Midbrain (tissue), 1 donor: ENCODE measurements at places on chromosomes 12 and 14.
A peak's percentile ranks its signal among the peaks of the same experiment; 100 is the strongest.

GRCh38 chr14:91374287-91374878 lies 43.2 kb downstream of the CCDC88C start:
- no peak for DNase-seq

GRCh38 chr14:69079747-69080146 lies 73.2 kb downstream of the DCAF5 start:
- DNase-seq = no peak

GRCh38 chr14:103518422-103519042 lies 4.1 kb downstream of the CKB start:
- peak; percentile 77 for DNase-seq

- peak; percentile 92 for DNase-seq
These were observed 4.2 kb upstream of the AJUBA start for GRCh38 chr14:22986508-22987054.

DNA sequence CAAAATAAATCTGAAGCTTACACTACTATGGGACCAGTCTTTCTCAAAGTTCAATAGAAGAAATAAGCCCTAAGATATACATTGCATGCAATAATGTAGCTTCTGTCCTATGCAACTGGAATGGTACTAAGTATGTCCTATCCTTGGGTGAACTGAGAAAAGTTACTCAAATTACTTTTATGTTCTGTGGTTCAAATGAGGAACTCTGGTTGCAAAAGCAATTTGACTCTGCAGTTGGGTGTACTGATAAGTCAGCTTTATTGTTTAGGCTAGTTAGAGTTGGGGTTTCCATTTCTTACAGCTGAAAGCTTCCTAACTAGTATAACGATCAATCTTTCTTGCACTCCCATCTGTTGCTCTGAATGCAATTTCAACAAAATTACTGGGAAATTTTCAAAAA lies 29.2 kb downstream of the GPR135 start:
- DNase-seq = no peak

DNA sequence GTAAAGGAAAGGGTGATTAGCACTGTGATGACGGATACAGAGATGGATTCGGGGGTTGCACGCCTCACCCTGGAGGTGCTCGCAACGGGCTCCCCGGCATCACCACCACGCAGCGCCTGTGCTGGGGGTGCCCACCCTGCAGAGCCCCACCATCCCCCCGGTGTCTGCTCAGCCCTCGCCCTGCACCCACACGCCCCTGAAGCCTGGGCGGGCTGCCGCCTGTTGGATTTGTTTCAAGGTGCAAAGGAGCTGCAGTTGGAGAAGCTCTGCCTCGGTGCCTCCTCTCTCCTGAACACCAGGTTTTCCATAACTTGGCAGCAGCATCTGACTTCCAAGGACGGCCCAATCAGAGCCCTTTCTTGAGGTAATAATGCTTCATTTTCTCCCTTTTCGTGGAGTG lies 106.1 kb upstream of the TMEM132D start:
- DNase-seq = no peak

GRCh38 chr12:92537290-92537960 lies 165.4 kb upstream of the PLEKHG7 start:
- no peak for DNase-seq

DNA sequence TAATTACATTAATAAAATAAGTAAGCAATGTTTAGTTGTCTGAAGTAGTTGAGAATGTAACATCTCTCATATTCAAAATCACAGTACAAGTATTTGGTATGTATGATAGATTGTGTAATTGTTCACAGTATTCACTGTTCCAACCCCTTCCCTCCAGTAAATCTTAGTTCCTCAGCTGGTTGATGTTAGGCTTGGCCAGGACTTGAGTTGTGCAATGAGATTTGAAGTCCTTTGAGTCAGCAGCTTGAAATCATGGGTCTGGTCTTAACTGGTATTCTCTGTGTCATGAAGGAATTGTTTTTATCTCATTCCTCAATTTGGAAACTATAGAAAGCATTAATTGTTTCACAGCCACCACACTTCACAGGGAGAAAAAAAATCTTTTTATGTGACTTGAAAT lies 477.1 kb downstream of the FSCB start:
- no peak for DNase-seq

- DNase-seq = no peak
These were observed 77.8 kb downstream of the IFT81 start for GRCh38 chr12:110201995-110202394.

DNA sequence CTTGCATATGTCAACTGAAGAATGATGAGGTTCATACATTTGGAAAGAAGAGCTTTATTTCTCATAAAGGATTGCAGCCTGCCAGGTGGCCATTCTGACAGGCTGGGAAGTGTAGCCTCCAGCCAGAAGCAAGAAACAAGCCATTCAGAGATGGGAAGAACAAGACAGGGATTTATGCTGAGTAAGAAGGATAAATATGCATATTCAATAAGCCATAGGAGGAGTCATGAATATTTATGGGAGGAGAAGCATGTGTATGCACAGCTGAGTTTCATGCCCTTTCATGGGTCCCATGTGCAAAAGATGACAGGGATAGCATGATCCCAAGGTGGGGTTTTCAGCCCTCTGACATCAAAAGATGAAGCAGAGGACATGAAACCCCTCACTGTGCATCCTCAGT lies 269.8 kb downstream of the TMEM132C start:
- DNase-seq = no peak

GRCh38 chr12:47818467-47819137 lies 1.1 kb downstream of the HDAC7 start:
- DNase-seq = peak; percentile 28

DNA sequence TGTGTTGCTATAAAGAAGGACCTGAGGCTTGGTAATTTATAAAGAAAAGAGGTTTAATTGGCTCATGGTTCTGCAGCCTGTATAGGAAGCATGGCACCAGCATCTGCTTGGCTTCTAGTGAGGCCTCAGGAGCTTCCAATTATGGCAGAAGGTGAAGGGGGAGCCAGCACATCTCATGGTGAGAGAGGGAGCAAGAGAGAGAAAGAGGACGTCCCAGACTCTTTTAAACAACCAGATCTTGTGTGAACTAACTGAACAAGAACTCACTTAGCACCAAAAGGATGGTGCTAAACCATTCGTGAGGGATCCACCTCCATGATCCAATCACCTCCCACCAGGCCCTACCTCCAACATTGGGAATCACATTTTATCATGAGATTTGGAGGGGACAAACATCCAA lies 6.1 kb upstream of the SNAPC1 start:
- DNase-seq = no peak

DNA sequence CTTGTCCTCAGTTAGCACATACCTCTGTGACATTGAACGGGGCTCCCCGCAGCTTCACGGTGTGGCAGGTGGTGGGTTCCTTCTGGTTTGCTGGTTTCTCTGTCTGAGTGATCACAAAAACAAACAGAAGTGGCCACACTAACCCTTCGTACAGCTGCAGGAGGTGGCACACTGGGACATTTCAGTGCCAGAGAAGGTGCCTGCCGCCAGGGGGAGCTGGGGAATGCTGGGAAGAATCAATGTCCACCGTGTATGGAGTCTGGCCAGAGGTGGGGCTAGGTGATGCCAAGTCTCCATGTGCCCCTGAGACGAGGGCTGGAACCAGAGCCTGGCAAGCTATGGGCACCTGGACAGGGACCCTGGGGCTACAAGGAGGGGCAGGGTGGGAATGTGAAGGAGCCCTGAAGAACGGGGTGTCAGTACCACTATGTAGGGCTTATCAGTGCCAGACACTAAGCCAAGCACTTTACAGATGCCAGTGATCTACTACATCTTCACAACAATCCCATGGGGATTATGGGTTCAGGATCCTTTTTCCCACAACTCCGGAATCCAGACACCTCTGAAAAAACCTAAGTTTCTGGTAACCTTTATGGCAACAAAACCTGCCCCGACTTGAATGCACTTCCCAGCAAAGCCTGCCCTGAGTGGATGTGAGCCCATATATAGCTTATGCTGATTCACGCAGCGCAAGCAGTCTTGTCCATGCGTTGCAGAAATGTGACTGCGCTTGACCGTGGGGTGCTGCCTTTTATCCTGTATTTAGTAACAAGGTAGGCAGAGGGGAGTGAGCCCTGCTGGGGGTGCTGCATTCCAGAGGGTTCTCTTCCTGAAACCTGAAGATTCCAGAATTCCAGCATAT lies 10.8 kb downstream of the RBM19 start:
- DNase-seq = no peak

DNA sequence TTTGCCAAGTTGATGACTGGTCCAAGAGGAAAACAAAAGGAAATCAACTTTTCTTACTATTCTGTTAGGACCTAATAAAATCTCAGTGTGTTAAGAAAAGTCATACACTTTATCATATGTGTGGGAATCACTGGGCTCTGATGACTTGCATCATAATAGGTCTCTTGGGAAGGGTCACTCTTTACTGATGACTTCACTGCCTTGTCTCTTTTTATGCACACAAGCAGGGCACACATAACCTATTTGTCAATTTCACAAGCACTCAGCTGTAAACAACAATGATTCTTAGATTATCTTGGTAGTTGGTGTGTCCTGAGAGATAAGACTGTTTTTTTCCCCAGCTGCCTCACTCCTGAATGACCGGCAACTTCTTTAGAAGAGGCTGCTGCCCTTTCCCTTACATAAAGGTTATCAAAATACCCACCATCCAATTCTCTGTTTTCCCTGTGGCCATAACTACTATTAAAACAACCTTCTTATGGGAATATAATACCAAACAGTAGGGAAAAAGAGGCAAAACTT lies 50.9 kb upstream of the INSM2 start:
- DNase-seq = no peak

GRCh38 chr14:99805757-99806439 lies 12.7 kb downstream of the EML1 start:
- no peak for DNase-seq

GRCh38 chr12:6771509-6772330 lies 600 bp upstream of the LAG3 start:
- no peak for DNase-seq

GRCh38 chr14:44589180-44589579 lies 82.1 kb upstream of the FSCB start:
- no peak for DNase-seq

DNA sequence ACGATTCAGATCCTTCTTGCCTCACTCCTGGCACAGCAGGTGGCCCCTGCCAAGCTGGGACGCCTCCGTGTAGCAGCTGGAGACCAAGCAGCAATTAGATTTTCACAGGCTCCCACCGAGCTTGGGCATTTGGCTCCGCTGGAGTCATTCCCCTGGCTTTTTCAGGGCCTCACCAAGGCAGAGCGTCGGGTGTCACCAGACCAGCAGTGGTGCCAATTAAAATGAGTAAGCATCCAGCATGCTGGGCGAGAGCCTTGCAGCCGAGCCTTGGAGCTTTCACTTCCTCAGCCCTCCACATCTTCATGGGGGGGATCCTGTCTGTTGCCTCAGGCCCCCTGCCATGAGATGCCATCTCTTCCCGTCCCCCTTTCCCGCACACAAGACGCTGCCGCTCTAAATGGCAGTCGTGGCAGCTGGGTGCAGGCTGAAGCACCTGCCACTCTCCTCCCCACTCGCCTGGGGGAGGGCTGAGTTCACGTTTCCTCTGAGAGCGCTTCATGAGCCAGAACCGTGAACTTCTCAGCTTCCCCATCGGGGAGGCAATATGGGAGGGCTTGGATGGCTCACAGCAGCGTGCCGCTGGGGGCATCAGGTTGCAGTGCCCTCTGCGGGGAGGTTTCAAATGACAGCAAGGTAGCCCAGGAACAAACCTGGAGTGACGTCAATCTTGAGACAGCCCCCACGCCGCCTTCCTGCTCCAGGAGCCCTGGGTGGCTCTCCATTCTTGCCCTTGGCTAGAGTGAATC lies 11.7 kb downstream of the TPCN1 start:
- DNase-seq = peak; percentile 77

GRCh38 chr12:59088673-59089072 lies 168.4 kb upstream of the LRIG3 start:
- DNase-seq = no peak

- no peak for DNase-seq
These were observed 16.7 kb downstream of the FNTB start for GRCh38 chr14:65003394-65003793.

- no peak for DNase-seq
These were observed 7.9 kb upstream of the DNAH10 start for GRCh38 chr12:123754041-123754772.

DNA sequence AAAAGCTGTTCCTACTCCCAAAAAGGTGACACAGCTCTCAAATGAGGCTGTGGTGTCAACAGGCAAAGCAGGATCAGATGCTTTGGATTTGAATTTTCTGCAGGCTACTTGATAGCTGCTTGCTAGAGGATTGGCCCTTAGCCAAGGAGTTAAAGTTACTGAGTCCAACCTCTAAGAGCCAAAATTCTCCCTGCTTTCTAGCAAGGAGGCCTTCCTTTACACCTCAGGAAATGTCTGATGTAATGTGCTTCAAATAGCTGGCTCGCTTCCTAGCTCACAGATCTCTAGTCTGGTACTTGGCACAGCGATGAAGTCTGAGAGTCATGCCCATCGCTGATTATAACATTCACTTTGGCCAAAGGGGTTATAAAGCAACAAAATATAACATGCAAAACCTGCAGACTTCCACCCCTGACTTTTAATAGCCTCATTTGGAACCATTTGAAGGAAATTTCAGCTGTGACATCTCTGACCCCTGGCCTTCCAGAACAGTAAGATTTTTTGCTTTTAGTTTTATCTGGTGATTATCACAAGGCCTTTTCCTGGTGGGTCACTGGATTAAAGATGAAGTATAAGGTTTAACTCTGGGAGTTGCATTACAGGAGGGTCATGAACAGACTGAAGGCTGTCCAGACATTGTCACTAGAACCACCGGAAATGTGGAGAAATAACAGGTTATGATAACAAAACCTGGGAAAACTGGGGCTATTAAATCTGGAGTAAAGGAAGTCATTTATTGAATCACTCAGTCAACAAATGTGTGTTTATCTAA lies 189.7 kb downstream of the EPS8 start:
- peak; percentile 12 for DNase-seq

DNA sequence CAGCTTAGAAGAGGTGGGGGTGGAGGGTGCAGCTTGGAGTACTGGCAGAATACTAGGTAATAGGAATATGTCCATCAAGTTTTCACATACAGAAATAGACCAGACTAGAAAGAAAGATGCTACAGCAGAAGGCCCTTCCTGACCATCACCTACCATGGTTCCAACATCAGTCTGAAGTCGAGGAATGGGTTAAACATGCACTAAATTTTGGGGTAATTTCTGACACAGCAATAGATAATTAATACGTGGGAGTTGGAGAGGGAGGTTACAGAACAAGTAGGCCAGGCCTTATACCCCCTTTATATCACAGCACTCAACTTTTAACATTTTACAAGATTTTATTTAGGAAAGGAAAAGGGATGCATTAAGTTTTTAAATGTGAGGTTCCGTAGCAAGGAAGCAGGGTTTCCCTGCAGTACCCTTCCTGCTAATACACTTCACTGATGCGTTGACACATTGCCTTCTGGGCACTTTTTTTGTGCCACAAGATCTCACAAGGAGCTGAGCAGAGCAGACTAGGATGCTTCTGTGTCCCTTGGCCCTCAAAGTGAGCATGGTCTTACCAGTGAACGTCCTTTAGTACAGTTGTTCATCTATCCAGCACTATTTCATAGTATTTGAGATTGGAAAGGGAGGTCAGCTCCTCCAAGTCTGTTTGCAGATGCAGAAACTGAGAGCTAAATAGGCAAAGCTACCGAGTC lies 50.8 kb downstream of the EID3 start:
- DNase-seq = no peak

GRCh38 chr12:8780389-8780788 lies 42.0 kb upstream of the A2ML1 start:
- peak; percentile 35 for DNase-seq
